ENCODE measurements at places on chromosomes 6 and 20. TPM values are rescaled to one million over a fixed set of nuclear protein-coding genes. Genes with fewer than 3 reads are reported as not detected.

The MYT1 gene
- total RNA-seq, result not detected

The CENPW gene
- 104 TPM for total RNA-seq

GRCh38 chr20:2397091-2397490, 16.4 kb downstream of the TGM6 start:
- no peak for DNase-seq

DNA sequence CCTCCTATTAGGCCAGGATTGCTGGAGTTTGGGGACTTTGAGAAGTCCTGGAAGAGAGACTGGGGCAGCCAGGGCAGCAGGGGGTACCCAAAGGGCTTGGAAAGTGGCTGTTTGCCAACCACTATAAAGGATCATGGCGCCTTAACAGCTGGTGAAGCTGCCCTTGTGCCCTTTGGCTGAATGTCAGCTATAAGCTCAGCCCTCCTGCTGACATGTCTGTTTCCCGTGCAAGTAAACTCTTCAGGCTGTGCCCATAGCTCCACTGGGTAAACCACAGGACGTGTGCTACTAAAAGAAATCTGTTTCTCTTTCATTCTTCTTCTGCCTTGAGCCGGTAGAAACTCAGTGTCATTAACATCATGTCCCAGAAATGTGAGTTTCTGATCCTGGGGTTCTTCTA, 97.3 kb downstream of the CAP2 start:
- no peak for DNase-seq

DNA sequence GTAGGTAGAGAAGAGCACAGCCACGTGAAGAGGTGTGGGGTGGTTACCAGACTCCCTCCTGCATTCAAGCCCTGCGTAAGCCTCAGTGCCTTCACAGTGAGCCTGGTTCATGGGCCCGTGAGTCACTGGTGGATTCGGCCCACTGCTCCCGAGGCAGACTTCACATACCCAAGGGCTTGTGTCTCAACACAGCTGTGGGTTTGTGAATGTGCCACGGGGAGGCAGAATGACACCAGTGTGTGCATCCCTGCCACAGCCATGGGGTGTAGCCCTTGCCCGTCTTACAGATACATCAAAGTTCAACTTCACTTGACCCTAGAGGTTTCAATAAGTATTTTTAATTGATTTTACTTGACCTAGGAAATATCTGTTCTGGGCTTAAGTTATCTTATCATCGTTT, 108.5 kb downstream of the MAP3K4 start:
- DNase-seq, result no peak
